ENCODE measurements at places on chromosomes 2 and 18.

DNA sequence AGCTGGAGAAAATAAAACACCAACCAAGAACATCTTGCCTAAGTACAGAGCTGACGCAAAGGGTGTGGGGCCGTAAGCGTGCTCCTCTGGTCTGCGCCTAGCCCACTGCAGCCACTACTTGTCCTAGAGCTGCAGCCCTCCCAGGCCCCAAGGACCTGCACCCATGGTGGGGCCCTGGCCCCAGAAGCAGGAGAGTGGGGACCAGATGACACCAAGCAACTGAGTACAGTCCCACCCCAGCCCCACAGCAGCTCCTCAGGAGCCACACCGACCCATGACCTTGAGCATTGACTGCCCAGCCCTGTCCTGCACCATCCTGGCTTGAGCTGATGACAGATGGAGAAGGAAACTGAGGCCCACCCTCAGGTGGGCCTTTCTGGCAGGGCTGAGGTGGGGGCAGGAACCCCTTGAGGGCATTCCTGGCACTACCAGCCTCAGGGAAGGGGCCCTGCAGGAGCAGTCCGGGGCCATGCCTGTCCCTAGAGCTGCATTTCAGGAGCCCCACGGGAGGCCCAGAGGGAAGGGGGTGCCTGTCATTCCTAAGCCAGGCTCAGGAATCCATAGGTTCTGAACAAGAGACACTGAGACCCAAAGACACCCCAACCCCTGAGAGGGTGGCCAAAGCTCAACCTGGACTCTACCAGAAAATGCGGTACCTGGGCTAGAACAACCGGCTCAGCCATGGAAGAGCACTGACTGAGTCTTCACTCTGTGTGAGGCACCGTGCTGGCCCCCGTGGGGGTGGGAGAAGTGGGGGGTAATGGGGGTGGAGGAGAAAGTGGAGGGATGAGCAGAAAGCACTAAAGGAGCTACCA lies 4.9 kb downstream of the KIF1A start:
- DNase-seq = no peak

DNA sequence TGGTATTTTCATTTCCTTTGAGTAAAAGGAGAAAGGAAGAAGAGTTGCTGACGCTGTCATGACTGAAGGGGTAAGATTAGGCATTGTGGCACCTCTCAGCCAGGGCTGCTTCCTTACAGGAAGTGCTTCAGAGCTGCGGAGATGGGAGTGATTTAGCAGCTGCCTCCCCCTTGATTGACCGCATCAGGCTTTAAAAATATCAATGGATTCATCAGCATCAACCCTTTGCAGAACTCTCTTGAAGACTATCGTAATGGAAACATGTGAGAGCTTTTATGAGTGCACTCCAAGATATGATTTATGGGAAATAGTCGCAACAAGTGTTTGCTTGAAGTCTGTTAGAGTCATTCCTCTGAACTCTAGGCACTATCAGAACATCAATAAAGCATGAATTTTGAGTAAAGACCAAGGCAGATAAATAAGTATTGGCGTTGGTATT lies 141.1 kb downstream of the CSRNP3 start:
- DNase-seq = no peak

DNA sequence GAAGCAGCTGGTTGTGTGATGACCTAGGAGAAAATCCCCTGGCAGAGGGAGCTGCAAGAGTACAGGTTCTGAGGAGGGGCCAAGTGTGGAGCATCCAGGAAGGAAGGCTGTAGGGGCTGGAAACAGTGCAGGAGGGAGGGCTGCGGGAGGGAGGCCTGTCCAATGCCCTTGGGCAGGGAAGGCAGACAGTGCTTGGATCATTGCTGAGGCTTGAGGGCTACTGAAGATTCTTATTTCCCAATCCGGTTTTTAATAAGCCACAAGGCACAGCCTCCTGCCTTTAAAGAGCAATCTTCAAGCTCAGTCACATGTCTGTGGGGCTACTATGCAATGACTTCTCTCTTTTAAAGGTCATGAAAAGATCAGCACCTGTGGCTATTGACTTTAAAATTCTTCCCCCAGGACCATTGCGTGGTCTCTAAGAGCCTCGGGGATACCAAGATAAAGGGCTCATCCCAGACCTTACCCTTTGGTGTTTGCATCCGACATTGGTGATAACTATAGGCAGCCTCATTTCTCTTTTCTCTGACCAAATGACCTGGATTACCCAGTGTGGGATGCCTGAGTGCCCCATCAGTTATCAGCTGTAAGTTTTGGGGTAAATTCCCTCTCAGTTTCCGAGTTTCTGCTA lies 149.6 kb downstream of the DOCK10 start:
- DNase-seq = no peak

DNA sequence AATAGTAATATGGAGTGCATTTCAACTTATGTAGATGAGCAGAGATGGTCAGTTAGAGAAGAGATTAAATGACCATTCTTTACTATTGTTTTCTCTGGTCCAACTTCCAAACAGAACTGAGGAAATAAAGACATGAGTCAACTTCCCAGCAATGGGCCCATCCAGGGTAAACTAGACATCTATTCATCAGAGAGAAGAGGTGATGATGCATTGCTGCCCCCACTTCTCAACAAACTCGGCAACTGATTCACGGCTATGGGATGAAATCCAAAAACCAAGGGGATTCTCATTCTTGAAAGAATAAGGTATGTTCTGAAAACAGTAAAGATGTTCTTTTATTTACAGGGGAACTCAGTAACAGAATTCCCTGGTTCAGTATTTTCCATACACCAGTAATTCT lies 190.7 kb downstream of the RDH14 start:
- no peak for DNase-seq

GRCh38 chr18:3615374-3615985 lies 165.5 kb downstream of the TGIF1 start:
- DNase-seq = no peak

DNA sequence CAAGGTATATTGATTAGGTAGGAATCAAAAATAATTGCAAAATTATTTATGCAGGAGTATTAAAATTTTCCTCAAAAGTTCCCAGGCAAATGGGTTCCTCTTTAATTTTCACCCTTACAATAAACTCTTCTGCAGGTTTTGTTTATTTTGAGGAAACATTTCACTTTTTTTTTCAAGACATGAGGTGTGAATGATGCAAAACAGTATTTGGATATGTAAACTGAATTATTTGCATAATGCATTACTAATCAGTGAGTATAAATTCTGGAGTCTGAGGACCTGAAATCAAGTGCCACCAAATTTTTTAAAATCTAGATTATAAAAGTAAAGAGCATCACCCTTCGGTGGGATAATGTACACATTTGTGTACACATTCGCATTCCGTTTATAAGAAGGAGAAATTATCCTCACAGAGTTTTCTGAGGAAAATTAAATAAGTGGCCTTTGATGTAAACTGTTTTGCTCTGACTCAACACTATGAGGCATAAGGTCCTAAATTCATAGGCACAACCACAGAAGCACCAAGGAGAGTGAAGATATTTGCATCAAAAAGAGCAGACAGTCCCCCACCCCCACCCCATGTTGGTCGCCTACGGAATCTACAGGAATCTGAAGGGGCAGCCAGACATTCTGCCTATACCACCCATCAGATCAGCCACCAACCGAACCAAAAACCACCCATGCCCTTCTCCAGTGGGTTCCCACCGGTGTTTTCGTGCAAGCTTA lies 33.1 kb downstream of the BCL11A start:
- DNase-seq = no peak

DNA sequence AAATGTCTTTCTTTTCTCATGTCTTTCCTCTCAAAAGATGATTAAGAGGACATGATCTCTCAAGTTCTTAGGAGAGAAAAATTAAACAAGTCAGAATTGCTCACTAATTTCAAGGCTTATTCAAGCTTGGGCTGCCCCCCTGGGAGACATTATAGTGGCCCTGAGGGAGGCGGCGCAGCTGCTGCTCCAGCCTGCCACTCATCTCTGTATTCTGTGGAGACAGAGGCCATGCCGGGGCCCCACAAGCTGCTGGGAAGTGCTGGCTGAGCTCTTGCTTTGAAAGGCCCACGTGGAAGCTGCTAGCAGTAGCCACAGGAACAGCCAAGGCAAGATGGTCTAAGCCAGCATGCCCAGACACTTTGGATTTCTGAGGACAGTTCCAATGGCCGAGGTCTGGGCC lies 267.4 kb downstream of the LNPK start:
- DNase-seq = no peak

GRCh38 chr18:74682141-74682990 lies 84.7 kb downstream of the ZNF407 start:
- no peak for DNase-seq

GRCh38 chr18:80143881-80144280 lies 34.8 kb downstream of the ADNP2 start:
- DNase-seq = no peak

GRCh38 chr2:174919947-174920595 lies 85.1 kb downstream of the CHN1 start:
- DNase-seq = no peak

DNA sequence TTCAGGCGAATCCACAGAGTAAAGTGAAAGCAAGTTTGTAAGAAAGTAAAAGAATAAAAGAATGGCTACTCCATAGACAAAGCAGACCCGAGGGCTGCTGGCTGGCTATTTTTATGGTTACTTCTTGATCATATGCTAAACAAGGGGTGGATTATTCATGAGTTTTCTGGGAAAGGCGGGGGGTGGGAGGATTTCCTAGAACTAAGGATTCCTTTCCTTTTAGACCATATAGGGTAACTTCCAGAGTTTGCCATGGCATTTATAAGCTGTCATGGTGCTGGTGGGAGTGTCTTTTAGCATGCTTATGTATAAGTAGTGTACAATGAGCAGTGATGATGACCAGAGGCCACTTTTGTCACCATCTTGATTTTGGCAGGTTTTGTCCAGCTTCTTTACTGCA lies 59.8 kb downstream of the SLC4A3 start:
- no peak for DNase-seq

- DNase-seq = no peak
These were observed 334.4 kb upstream of the THUMPD2 start for GRCh38 chr2:40113272-40113968.

DNA sequence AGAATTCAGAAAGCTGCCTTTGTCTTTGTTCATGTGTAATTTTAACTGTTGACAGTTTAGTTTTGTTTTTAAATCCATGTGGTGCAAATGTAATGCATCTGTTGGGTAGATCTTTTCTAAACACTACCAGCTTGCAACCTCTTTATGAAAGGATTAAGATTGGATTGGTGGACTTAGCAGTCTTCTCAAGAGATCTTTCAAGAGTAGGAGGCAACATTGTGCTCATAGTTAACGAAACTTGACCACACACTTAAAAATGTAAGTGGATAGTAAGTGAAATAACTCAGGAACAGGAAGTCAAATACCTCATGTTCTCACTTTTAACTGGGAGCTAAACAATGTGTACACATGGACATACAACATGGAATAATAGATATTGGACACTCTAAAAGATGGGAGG lies 579.0 kb downstream of the RIT2 start:
- no peak for DNase-seq

DNA sequence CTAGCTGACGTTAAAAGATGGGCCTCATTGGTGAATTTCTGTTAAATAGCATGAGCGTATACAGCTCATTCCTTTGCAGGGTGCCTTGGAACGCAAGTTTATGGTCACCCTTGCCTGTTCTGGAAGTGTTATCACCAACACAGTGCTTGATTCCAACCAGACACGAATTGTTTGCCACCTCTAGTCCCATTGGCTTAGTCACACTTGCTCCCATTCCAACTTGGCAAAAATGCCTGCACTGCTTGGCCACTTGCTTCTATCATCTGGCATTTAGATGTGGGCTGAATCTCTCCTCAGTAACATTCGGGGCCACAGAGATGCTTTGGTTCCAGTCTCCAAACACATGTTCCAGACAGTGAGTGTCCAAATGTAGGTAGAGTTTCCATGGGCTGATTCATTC lies 27.5 kb upstream of the ACVR1 start:
- DNase-seq = no peak

DNA sequence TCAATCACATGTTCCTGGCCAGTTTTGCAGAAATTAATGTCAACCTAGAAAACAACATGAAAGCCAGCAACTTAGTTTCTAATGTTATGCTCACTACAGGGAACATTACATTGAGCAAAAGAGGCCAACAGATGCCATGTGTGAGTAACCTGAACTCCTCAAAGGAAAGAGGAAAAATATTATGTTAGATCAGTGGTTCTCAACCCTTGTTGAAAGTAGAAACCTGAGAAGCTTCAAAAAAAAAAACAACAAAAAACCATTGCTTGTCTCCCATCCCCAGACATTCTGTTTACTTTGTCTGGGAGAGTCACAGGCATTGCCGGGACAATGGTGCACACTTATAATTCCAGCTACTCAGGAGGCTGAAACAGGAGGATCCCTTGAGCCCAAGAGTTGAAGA lies 57.7 kb downstream of the METTL4 start:
- no peak for DNase-seq

DNA sequence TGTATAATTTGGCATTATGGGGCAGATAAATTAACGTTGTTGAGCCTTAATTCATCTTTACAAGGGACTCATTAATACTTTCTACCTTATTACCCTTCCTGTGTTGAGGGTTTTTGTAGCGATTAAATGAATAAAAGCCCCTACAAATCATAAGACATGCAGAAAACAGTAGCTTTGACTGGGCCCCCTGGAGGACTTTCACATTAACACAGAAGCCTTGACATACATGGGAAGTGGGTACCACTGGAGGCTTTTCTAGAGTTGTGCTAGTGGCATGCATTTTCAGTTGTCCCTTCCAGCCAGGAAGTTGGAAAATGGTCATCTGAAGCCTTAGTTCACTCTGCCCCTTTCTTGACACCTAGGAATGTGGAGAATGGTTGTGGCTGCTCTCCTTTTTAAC lies 30.2 kb downstream of the MTA3 start:
- no peak for DNase-seq

- DNase-seq = no peak
These were observed 493.8 kb downstream of the FBXO15 start for GRCh38 chr18:73653827-73654226.

GRCh38 chr2:15313657-15314056 lies 247.5 kb downstream of the NBAS start:
- no peak for DNase-seq

- no peak for DNase-seq
These were observed 392 bp downstream of the ST8SIA3 start for GRCh38 chr18:57352761-57353136.

GRCh38 chr2:185998562-185999070 lies 260.0 kb downstream of the FSIP2 start:
- DNase-seq = no peak

- DNase-seq = no peak
These were observed 4.3 kb upstream of the RAB6C start for GRCh38 chr2:129975016-129975774.

- DNase-seq = no peak
These were observed 73.9 kb downstream of the MAP4K4 start for GRCh38 chr2:101771227-101771902.

DNA sequence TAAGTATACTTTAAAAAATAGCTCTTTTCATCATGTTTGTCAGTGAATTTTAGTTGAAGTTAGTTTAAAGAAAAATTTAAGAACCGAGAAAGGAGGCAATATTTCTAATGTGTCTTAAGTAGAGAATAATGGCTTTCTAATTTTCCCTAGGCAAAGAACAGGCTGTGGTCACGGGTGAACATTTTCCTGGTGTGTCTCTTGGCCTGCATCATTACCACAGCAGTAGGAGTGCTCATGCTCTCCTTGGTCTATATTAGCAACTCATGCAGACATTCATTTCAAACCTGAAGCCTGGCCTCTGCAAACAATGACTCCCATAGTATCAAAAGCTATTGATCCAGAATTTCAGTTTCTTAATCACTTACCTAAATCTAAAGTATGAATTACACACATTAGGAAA lies 57.4 kb downstream of the C18orf54 start:
- no peak for DNase-seq

GRCh38 chr2:62662554-62662953 lies 43.0 kb upstream of the EHBP1 start:
- no peak for DNase-seq
